Caki2 (cell line): ENCODE measurements at places on chromosomes 4 and X. TPM values are rescaled to one million over a fixed set of nuclear protein-coding genes. Genes with fewer than 3 reads are reported as not detected.

DNA sequence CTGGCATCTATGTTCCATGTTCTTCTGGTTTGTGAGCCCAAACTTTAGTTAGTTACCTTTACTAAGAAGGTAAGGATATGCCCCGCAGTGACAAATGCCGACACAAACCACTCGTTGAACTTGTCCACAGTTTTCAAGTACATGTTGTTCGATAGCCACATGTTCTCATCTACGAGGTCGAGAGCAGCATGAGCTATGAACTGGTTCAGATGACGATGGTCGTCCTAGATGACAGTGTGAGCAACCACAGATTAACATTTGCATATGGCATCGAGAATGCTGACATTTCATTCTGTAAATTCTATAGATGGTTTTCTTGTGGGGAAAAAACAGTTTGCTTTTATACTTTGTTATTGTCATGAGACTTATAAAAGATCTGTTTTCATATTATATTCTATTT is 18.0 kb downstream of the TRAPPC2 start:
- DNase-seq, result no peak

- DNase-seq, result no peak
These were observed 278.7 kb downstream of the RCHY1 start for GRCh38 chr4:75235359-75235951.

C4orf50 gene
- total RNA-seq, result 0.07 and 0.49 TPM in 2 replicates

ADRA2C gene
- 17.6 and 27.3 TPM in 2 replicates for total RNA-seq

SLIT2 gene
- total RNA-seq, result 0.07 and 0.78 TPM in 2 replicates

DNA sequence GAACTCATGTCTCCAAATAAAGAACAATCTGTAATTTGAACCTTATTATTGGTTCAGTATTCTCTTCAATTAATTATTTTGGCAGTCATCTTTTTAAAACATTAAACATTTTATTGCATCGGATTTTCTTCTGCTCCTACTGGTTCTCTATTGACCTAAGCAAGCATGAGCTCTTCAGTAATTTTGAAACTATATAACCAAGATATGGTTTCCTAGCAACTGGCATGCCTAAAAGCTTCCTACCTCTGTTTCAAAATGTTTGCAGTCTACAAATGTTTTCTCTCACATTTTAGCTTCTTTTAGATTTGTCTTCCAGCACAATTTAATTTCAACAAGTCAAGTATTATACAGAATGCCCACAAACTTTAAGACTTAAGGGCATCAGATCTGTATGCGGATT is 371.3 kb downstream of the GPM6A start:
- DNase-seq, result no peak

GRCh38 chr4:130814896-130815295 is 1718.9 kb downstream of the C4orf33 start:
- no peak for DNase-seq

DNA sequence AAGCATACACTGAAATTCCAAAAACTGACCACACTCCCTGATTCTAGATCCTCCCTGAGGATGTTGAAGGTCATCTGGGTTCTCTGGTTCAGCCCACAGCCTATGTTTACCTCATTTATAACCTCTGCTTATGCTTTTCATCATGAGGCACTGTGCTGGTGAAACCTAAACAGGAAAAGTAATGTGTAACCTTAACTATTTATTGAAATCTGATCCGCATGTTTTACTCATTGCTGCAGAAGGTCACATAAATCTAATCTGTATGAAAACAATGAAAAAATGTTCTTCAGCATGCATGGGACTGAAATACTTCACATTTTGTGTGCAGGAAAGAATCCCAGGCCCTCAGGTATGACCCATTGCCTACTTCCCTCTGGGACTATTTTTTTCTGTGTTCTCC is 30.3 kb downstream of the UCHL1 start:
- peak; percentile 61 for DNase-seq

PPM1K gene
- 0.52 and 2.0 TPM in 2 replicates for total RNA-seq

PRAF2 gene
- 1.9 and 4.4 TPM in 2 replicates for total RNA-seq

KIT gene
- 0.44 TPM in 1 of 2 replicates, not detected in the other for total RNA-seq

DNA sequence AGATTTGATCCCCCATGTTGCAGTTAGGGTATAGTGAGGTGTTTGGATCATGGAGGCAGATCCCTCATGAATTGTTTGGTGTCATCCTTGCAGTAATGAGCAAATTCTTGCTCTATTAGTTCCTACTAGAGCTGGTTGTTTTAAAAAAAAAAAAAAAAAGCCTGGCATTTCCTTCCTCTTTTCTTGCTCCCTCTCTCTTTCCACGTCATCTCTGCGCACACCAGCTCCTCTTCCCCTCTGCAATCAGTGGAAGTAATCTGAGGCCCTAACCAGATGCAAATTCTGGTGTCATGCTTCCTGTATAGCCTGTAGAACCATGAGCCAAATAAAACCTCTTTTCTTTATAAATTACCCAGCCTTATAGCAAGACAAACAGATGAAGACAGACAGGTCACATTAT is 24.5 kb downstream of the WDR17 start:
- DNase-seq, result no peak

GRCh38 chr4:132114885-132115284 is 1034.2 kb upstream of the PCDH10 start:
- no peak for DNase-seq

- DNase-seq, result no peak
These were observed 9.4 kb downstream of the TCEANC start for GRCh38 chrX:13662355-13662791.

DNA sequence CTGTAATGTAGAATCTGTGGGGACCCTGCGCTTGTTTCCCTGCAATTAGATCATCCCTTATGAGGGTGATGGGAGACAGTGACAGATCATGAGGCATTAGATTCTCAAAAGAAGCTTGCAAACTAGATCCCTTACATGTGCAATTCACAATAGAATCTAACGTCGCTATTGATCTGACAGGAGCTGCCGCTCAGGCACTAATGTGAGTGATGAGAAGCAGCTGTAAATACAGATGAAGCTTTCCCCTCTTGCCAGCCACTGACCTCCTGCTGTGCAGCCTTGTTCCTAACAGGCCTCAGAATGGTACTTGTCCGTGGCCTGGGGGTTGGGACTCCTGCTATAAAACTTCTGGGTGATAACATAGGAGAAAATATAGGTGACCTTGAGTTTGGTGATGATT is 1076.8 kb downstream of the PDHA2 start:
- DNase-seq, result no peak

- DNase-seq, result no peak
These were observed 5.6 kb downstream of the PDE5A start for GRCh38 chr4:119623025-119623424.

DNA sequence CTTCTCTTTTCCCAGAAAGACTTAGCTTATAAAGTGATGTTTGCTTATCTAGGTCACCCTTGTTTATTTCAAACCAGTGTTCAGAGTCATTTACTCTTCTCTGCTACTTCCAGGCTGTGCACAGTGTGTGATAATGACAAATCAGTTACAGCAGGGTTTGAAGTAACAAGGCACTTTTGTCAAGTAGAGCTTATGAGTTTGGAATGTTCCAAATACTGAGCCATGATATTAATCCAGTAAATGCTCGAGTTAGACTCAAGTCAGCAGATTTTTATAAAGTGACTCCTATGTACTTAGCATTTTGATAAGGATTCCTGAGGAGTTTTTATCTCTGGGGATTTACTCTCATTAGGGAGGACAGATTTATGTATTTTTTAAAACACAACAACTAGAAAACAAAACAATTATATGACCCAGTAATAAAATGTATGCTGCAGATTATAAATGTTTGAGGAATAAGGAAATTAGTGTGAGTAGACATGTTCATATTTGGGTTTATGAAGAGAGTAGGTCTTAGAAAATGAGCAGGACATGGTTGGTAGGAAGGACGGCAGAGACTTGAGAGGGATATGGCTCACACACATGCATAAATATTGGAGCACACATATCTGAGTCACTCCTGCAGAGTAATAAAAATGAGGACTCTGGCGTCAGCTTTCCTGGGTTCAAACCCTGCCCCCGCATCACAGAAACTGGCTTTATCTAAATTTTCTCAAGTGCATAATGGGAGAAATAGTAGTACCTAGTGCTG is 271.2 kb downstream of the FBXO8 start:
- DNase-seq, result no peak

GRCh38 chr4:150072471-150072870 is 5.8 kb upstream of the DCLK2 start:
- DNase-seq, result peak; percentile 35

- DNase-seq, result no peak
These were observed 531 bp downstream of the STAG2 start for GRCh38 chrX:123962006-123962467.

GRCh38 chr4:102751941-102752340 is 8.8 kb downstream of the MANBA start:
- DNase-seq, result no peak

GRCh38 chr4:2934813-2935761 is 28.1 kb downstream of the NOP14 start:
- DNase-seq, result peak; percentile 79

DNA sequence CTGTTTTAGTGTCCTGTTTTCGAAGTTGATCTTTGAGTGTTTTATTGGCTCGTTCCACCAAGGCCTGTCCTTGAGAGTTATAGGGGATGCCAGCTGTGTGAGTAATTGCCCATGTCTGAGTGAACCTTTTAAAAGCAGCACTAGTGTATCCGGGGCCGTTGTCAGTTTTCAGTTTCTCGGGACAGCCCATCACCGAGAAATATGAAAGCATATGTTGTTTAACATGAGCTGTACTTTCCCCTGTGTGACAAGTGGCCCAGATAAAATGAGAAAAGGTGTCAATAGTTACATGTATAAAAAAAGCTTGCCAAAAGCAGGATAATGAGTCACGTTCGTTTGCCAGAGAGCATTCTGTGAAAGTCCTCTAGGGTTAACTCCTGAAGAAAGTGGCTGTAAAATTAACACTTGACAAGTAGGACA is 48.6 kb upstream of the RASSF6 start:
- DNase-seq, result no peak

DNA sequence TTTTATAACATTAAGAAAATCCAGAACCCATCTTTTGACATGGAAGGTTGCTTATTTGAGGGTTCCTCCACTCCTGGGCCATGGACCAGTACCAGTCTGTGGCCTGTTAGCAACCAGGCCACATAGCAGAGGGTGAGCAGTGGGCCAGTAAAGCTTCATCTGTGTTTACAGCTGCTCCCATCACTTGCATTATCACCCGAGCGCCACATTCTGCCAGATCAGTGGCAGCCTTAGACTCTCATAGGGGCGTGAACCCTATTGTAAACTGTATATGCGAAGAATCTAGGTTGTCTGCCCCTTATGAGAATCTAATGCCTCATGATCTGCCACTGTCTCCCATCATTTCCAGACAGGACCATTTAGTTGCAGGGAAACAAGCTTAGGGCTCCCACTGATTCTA is 58.6 kb downstream of the NDST4 start:
- DNase-seq, result no peak

DNA sequence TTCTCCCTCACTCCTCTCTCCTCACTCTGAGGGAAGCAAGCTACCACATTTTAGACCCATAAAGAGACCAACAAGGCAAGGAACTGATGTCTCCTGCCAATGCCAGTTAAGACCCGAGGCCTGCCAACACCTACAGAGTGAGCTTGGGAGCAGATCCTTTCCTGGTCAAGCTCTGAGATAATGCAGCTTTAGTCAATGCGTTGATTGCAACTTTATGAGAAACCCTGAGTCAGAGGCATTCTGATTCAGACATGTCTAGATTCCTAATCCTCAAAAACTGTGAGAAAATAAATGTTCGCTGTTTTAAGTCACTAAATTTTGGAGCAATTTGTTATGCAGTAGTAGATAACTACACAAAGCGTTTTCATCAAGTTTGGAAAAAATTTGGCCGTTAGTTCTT is 115.5 kb downstream of the JADE1 start:
- no peak for DNase-seq

- DNase-seq, result no peak
These were observed 138.4 kb downstream of the LDB2 start for GRCh38 chr4:16759931-16760582.

DNA sequence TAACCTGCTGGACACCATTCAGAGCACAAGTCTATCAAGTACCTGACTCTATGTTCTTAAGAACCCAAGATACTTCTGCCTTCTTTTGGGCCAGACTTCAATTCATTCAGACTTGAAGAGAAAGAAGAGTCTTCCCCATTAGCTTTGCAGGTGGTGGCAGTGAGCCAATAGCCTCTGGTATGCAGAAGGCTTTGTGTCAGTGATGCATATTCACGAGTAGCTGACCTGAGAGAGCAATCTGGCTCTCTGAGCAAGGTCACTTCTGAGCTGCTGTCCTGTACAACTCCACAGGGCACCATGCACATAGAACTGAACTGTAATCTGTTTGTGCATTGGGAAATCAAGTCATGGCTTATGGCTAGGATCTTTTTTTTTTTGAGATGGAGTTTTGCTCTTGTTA is 39.9 kb upstream of the SPINK2 start:
- DNase-seq, result peak; percentile 12

GRCh38 chrX:71160475-71160874 is 15.8 kb downstream of the NLGN3 start:
- DNase-seq, result no peak

TRPC5OS gene
- total RNA-seq, result not detected in 2 replicates

DNA sequence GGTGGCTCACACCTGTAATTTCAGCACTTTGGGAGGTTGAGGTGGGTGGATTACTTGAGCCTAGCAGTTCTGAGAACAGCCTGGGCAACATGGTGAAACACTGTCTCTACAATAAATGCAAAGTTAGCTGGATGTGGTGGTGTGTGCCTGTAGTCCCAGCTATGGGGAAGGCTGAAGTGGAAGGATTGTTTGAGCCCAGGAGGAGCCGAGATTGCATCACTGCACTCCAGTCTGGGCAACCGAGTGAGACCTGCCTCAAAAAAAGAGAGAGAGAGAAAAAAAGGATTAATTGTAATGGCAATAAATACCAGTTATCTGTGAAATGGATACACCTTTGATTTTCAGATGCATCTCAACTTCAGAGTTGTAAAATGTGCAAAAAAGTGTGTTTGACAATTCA is 58.8 kb downstream of the SPRY1 start:
- DNase-seq, result no peak

DNA sequence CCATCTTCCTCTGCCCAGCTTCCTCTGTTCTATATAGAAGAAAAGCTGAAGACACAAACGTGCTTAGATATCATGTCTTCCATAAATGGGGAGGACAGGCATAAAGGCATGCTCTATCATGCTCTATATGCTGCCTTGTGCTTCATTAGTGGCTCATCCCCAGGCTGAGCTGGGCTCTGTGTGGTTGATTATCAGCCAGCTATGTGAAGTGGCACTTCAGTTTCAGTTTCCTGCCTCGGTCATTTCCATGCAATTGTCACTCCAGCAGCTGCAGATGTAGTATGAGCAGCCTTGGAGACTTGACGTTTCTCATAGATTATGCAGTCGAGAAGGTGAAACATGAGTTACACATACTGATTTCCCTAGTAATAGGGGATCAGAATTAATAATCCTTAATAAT is 106.2 kb downstream of the SYTL5 start:
- DNase-seq, result no peak

VCX3A gene
- not detected in 2 replicates for total RNA-seq

GRCh38 chr4:112898357-112899141 is 150.9 kb upstream of the ANK2 start:
- DNase-seq, result no peak

DMRTC1B gene
- not detected in 2 replicates for total RNA-seq

NRK gene
- not detected in 2 replicates for total RNA-seq

CRMP1 gene
- not detected in 2 replicates for total RNA-seq

DNA sequence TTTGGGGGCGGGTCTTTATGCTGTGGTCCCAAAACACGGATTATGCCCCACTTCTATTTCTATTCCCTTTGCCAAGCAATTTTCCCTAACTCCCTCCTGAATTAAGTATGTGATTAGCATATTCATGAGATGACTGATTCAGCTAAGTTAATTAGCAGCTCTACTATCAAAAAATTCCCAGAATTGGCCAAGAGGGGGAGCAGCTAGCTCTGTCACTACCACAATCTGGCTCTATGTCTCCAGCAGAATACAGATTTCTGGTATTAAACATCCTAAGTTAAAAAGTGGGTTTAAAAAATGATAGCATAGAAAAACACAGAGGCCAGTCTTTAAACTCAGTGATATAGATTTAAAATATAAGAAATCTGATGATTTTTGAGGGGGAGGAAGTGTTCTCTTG is 80.3 kb downstream of the GPC4 start:
- peak; percentile 7 for DNase-seq
